ENCODE measurements at places on chromosomes 4 and X.

DNA sequence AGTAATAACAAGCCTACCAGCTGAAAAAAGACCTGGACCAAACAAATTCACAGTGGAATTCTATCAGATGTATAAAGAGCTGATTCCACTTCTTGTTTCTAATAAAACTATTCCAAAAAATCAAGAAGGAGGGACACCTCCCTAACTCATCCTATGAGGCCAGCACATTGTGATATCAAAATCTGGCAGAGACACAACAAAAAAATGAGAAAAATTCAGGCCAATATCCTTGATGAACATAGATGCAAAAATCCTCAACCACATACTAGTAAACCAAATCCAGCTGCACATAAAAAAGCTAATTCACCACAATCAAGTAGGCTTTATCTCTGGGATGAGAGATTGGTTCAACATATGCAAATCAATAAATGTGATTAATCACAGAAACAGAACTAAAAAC lies 147.9 kb upstream of the NEIL3 start:
- no peak for DNase-seq

GRCh38 chr4:180539284-180539683 lies 1703.9 kb upstream of the TENM3 start:
- DNase-seq: no peak

- DNase-seq: no peak
These were observed 3.9 kb downstream of the SHISA3 start for GRCh38 chr4:42401171-42401570.

GRCh38 chr4:86330961-86331742 lies 28.7 kb downstream of the MAPK10 start:
- DNase-seq: no peak

GRCh38 chr4:23973308-23973855 lies 83.5 kb upstream of the PPARGC1A start:
- no peak for DNase-seq

- DNase-seq: no peak
These were observed 2.0 kb downstream of the C4orf51 start for GRCh38 chr4:145681956-145682355.

DNA sequence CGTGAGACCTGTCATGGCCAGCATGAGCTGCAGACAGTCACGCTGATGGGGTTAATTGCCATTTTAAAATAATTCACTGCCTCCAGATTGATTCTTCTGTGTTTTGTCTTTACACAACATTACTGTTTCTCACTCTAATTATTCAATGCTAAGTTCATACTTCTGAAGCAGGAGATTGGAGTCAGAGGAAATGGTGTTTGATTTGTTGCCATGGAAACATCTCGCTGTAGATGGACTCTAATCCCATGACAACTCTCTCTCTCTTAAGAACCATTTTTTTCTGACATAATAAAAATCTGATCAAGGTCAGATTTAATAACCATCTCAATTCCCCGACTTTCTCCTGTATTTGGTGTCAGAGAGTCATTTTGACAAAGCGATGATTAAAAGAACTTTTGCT lies 209.0 kb downstream of the IDS start:
- DNase-seq: no peak

DNA sequence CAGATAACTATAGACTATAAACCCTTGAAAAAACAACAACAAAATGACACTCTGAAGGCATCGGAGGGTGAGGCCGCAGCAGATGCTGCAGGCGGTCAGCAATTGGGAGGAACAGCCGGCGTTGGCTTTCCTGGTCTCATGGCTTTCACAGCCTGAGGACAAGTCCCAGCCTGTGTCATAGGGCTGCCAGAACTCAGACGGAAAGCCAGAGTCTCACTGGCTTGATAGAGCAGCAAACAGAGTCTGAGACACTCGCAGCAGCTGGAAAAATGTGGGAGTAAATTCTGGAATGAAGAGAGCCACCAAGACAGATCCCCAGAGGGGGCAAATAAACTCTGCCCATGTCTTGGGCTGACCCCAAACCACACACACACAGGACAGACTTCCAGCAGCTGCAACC lies 86.3 kb downstream of the PPP2R2C start:
- DNase-seq: no peak

- DNase-seq: no peak
These were observed 35.6 kb downstream of the FBXW7 start for GRCh38 chr4:152500275-152500674.

GRCh38 chr4:80142394-80143306 lies 54.7 kb upstream of the PRDM8 start:
- DNase-seq: no peak

GRCh38 chrX:20511792-20512191 lies 245.1 kb upstream of the RPS6KA3 start:
- no peak for DNase-seq

GRCh38 chr4:78286281-78286680 lies 229.2 kb downstream of the FRAS1 start:
- no peak for DNase-seq

GRCh38 chr4:52825460-52826090 lies 36.5 kb upstream of the RASL11B start:
- no peak for DNase-seq

DNA sequence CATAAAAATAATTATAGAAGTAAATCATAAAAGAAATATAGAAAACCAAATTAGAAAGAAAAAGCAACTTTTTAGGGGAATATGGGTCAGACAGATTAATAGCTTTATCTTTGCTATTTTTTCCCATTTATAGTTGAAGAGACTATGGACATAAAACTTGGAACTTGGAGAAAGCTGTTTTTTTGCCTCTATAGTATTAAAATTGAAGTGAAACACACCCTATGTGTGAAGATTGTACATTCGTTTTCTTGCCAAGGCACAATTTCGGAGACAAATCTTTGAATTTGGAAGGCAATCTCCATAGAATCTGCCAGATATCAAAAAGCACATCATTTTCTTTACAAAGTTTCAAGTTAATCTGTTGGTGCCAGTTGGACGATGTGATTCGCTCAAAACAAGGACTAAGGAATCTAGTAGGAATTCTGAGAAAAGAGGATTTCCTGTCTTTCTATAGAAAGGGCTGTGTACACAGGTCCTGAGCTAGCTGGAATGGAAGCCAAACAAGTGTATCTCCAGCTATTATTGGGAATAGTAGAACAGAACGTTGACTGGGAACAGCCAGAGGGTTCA lies 156.3 kb downstream of the SLC7A11 start:
- no peak for DNase-seq

DNA sequence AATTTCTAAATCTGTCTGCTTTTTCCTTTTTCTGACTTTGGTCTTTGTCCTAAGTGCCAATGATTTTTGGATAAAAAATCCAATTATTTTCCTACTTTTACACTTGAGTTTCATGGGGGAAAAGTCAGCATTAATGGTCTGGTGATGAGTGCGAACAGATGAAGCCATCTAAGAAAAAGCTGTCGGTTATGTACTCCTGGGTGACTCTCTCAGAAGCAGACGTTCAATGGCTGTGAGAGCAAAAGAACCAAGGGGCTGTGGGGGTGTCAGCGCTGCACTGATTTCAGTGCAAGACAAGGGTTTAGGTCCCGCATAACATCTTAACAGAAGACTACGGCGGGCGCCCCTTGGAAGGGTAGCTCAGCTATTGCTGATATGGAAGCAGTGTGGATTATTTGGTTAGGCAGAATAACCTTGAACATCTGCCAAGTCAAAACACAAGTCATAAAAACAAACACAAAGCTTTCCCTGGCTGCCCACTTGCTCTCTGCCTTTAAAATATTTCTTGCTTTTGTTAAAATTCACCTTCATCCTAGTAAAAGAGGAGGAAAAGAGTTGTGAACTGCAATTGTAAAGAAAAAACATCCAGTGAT lies 240.5 kb downstream of the MAML3 start:
- no peak for DNase-seq

- no peak for DNase-seq
These were observed 81.7 kb upstream of the STOX2 start for GRCh38 chr4:183823434-183823833.

- DNase-seq: no peak
These were observed 22.0 kb downstream of the GUCY1B1 start for GRCh38 chr4:155780775-155781174.

GRCh38 chrX:41406201-41406600 lies 40.9 kb upstream of the NYX start:
- no peak for DNase-seq

- DNase-seq: no peak
These were observed 102.1 kb downstream of the UCHL1 start for GRCh38 chr4:41358647-41359421.

- no peak for DNase-seq
These were observed 11.3 kb downstream of the TDO2 start for GRCh38 chr4:155914782-155915181.

DNA sequence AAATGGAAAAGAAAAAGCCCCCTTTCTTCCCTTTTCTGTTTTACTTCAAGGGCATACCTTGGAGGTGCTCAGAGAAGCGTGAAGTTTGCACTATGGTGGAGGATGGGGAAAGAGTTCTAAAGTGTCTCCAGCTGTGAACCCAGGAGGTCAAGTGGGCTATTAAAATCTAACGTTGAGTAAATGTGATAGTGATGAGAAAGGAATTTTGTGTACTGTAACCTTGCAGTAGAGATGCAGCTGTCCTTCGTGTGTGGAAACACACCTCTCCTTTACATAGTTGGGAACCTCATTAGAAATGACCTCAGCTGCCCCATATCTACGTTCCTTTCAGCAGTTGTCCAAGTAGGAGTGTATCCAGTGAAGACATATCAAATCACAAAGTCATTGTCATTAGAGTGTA lies 26.5 kb downstream of the ADH5 start:
- DNase-seq: no peak

- DNase-seq: no peak
These were observed 65.7 kb upstream of the CITED1 start for GRCh38 chrX:72371405-72371804.

- DNase-seq: no peak
These were observed 7.4 kb downstream of the WDR44 start for GRCh38 chrX:118353081-118353850.

DNA sequence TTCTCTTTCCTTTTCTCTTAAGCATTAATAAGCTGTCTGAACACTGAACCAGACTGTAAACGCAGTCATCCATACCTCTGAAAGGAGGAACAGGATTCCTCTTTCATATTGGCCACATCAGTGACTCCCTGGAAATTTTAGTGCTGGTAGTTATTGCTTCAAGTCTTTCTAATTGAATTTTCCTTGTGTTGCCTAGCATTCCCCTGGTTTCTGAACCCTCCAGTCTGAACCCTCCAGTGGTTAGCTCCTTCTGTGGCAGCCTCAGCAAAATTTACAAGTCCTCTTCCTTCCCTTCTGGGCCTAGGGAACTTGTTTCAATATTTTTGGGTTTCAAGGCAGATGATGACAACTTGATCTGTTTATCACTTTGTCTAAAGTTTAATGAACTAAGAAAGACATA lies 7.9 kb downstream of the SPARCL1 start:
- DNase-seq: no peak

DNA sequence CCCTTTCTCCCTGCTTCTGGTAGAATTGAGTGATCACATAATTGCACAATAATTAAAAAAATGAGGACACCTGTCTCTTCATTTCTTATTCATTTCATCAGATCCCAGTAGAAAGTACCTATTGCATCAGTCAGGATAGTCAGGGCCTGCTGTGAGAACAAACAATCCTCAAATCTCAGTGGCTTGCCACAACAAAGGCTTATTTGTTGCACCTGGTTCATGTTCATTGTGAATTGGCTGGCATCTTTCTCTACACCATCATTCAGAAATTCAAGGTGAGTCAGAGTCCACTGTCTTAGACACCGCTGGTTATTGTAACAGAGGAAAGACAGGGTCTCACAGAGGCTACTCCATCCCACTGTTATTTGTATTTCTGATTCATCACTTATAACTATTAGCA lies 409.8 kb downstream of the STIM2 start:
- no peak for DNase-seq

GRCh38 chr4:27692158-27692557 lies 831.5 kb downstream of the STIM2 start:
- peak; percentile 42 for DNase-seq

GRCh38 chrX:49308604-49309269 lies 5.3 kb downstream of the GAGE10 start:
- DNase-seq: no peak

- no peak for DNase-seq
These were observed 61.8 kb downstream of the BRWD3 start for GRCh38 chrX:80747832-80748231.

- DNase-seq: no peak
These were observed 142.7 kb downstream of the TENM3 start for GRCh38 chr4:182385897-182386296.

GRCh38 chrX:134146493-134146892 lies 90.5 kb upstream of the CCDC160 start:
- no peak for DNase-seq

DNA sequence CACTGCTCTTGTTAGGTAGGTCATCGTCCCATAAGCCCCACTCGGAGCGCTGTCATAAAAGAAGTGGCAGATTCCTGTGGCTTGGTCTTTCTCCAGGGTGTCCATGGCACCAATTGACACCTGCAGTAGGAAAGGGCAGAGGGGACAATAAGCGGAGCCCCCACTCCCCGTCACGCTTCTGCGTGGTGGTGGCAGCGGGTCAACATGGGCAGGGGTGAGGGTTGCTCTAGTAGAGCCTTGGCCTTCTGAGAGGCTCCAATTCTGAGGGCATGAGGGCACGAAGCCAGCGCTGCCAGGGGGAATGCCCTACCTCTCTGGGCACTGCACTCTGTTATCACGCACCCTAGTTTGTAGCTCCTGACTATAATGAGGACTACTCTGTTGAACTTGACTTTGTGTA lies 90.4 kb downstream of the PHKA2 start:
- no peak for DNase-seq

DNA sequence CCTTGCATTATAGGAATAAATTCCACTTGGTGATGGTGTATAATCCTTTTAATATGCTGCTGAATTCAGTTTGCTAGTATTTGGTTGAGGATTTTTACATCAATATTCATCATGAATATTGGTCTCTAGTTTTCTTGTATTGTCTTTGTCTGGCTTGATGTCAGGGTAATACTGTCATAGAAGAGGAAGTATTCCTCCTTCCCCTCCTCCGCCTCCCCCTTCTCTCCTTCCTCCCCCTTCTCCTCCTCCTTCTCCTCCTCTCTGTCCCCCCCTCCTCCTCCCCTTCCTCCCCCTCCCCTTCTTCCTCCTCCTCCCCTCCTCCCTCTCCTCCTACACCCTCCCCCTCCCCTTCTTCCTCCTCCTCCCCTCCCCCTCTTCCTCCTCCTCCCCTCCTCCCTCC lies 65.8 kb downstream of the RGS12 start:
- no peak for DNase-seq

DNA sequence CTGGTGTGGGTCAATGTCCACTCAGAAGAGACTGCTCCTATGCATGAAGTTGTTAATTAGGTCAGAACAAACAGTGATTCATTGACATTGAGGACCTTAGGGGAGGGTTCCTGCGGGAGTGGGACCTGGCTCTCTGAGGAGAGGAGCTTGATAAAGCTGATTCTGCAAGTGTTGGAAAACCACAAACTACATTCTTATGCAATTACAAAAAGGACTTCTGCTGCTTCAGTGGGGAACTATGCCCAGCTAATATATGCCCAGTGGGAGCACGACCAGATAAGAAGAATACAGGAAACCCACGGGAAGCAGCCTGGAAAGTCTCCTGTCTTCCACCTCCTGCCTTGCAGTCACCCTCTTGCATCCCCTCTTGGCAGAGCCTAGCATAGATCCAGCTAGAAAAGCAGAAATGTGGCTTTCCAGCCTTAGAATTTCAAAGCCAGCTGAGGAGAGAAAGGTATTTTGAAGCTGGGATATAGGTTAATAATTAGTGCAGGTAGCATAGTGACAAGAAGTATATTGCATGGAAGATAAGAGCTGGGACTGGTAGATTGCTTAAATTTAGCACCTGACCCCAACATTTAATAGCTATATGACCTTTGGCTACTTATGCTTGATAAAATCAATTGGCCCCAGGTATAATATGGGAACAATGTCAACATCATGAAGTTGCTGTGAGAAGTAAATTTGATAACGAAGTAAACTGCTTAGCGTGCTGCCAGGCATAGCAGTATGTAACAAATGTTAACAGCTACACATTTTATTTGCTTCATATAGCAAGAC lies 34.9 kb upstream of the UGT8 start:
- DNase-seq: no peak
